ENCODE measurements at places on chromosomes 1 and 21.

DNA sequence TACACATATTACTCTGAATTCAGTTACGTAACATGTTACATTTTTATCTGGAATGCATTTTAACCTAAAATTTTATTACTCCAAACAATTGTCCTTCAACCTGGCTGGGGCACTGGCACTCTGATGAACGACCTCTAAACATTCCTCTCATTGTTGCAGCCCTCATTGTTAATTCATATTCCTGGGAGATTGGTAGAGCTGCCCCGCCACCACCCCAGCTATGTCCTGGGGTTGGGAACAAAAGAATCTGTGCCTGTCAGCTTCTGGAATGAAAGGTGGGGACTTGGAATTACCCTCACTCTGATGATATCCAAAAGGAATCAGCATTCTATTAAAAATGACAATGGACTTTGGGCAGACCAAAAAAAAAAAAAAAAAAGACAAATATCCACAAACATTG is 38.0 kb upstream of the DESI2 start:
- no peak for DNase-seq

DNA sequence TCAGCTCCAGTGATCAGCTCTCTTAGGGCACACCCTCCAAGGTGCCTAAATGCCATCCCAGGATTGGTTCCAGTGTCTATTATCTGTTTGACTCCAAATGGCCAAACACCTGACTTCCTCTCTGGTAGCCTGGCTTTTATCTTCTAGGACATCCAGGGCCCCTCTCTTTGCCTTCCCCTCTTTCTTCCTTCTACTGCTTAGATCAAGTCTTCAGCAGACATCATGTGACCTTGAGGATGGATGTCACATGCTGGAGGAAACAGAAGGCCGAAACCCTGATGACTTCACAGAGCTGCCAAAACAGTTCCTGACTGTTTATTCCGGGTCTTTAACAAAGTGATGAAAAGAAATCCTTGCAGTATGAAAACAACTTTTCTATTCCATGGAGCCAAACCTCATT is 24.4 kb upstream of the WDR26 start:
- peak; percentile 41 for DNase-seq

DNA sequence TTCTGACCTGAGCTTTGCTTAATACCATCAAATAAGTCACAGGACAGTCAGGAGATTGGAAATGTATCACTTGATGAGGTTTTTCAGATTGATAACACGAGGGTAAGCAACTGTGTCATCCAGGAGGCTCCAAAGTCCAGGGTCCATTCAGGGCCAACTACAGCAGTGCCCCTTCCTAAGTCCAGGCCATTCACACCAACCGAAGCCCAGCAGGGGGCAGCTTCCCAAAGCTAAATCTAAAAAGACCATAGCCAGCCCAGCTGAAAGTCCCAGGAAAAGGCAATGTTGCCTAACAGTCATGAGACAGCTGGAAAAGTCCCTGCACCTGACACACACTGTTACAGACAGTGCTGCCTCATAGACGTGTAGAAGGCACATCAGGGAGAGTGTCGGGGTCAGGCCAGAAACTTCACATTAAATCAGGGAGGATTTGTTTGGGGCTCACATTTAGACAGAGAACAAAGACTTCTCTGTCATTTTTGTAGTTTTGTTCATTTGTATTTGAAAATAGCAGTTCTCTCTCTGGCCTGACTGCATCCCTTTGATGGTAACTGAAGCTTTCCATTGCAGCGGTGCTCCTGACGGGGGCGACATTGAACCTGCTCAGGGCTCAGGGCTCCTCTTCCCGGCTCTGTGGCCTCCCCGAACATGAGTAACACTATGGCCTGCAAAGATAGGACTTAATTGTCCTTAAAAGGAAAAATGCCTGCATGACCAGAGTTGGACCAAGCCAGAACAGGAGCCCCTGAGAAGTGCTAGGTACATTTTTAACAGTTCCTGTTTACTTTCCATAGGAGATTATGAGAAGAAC is 200.4 kb downstream of the NRIP1 start:
- peak; percentile 85 for DNase-seq

DNA sequence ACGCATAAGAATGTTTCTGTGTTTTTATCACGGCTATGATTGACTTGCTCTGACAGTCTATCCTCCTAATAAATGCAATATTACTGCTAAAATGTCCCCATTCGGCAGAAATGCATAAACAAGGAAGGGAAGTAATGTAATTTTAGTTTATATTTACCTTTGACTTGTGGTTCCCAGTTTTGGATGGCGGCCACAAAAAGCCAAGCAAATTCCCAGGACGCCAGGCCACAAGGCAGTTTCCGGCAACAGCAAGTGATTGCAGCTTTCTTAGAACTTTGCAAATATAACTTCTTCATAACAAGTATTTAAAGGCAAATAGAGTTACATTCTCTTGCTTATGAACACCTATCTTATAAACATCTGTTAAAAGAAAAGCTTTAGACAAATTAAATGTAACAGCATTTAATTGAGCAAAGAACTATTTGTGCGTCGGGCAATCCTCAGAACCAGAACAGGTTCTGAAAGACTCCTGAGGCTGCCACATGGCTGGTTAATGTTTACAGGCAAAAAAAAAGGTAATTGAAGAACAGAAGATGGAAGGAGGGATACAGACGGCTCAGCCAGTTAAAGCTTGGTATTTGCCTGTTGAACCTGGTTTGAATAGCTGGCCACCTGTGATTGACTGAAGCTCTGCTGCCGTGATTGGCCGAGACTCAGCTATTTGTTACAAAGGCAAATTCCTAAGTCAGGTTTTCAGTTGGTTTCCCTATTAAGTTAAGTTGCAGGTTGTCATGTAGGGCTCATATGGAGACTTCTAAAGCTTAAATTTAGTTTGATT is 80.8 kb downstream of the C21orf91 start:
- DNase-seq = no peak

DNA sequence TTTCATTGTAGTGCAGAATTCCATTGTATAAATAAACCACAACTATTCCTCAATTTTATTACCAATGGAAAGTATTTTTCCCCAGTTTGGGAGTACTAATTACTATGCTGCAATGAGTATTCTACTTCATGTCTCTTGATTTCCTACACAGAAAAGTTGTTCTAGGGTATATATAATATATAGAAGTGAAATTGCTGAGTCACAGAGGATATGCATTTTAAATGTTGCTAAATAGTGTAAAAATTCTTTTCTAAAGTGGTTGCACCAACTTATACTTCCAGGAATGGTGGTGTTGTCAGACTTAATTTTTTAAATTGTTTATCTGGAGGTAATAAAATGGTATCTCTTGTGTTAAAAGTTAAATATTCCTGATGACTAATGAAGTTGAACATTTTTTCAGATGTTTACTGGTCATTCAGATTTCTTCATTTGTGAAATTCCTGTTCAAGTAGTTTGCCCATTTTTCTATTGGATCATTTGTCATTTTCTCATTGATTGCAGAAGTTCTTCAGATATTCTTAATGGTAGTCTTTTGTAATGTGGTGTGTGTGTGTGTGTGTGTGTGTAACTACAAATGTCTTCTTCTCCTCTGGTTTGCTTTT is 19.1 kb upstream of the MYOG start:
- DNase-seq = no peak

- DNase-seq = no peak
Observed at GRCh38 chr21:22728091-22728490, 1729.9 kb downstream of the NCAM2 start.

- DNase-seq = no peak
Observed at GRCh38 chr21:21196087-21196486, 197.9 kb downstream of the NCAM2 start.

DNA sequence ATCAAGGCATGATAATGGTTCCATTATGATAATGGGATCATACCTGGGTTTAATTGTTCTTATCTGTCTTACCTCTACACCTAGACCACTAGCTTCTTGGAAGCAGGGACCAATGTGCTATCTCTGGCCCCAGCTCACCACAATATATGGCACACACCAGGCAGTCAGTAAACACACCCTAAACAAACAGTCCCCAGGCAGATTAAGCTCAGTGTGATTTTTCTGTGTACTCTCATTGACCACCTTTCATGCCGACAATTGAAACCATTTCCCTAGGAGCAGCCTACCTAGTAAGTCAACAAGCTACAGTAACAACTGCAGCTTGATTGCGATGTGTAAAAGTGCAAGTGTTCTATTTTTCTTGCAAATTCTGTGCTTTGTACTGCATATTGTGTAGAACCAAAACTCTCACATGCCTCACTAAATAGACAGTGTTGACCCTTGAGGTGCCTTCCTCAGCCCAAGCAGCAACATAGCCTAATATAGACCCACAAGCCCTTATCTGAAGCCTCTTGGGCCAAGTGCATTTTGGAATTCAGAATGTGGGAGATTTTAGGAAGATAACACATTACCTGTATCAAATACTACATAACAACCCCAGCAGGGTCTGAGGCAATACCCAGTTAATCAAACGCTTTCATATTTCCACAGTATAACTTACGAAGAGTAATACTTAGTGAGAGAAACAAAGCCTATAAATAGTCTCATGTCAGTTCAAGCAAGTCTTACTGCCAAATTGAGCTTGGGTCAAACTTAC is 32.0 kb downstream of the INPP5B start:
- no peak for DNase-seq

- no peak for DNase-seq
Observed at GRCh38 chr1:177568622-177569021, 397.9 kb downstream of the BRINP2 start.

- no peak for DNase-seq
Observed at GRCh38 chr21:34642211-34643075, 26.4 kb upstream of the CLIC6 start.

DNA sequence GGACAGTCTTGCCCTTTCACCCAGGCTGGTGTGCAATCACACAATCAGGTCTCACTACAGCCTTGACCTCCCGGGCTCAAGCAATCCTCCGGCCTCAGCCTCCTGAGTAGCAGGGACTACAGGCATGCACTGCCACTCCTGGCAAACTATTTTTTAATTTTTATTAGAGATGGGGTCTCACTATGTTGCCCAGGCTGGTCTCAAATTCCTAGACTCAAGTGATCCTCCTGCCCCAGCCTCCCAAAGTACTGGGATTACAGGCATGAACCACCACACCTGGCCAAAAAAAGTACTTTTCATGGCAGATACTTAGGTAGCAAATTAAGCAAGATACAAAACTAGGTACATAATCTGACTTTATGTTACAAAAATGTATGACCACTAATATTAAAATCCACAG is 8.3 kb downstream of the EIF4G3 start:
- no peak for DNase-seq

GRCh38 chr1:91527266-91527765 is 26.7 kb downstream of the CDC7 start:
- DNase-seq = no peak

DNA sequence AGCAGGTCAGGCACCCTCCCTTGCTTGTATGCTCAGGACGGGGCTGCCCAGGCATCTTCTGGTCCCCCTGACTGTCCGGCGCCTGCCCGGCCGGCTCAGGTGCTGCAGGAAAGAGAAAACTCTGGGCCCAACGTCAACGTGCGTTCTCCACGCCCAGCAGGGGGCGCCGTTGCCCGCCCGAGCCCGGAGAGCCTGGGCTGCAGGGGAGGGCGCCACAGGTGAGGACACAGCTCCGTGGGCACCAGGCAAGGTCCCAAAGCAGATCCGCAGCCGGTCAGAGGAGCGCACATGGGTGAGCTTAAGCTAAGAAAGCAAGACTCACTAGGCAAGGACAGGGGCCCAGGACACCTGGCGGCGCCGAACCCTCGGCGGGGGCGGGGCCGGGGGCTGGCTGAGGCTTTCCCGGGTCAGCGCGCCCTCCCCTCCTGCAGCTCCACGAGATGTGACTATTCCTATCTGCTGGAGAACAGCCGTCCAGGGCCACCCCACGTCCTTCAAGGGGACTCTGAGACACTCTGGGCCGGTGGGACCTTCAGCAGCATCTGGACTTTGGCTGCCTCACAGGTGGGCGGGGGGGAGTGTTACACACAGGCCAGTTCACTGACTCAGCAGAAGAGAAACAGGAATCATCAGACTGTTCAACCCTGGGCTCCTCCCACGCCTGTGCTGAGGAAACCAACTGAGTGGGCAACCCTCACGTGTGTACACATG is 29.3 kb downstream of the KRTAP10-1 start:
- DNase-seq = peak; percentile 63

GRCh38 chr1:224543453-224543852 is 72.7 kb upstream of the CNIH3 start:
- no peak for DNase-seq

GRCh38 chr1:200128944-200129879 is 101.7 kb downstream of the NR5A2 start:
- no peak for DNase-seq

DNA sequence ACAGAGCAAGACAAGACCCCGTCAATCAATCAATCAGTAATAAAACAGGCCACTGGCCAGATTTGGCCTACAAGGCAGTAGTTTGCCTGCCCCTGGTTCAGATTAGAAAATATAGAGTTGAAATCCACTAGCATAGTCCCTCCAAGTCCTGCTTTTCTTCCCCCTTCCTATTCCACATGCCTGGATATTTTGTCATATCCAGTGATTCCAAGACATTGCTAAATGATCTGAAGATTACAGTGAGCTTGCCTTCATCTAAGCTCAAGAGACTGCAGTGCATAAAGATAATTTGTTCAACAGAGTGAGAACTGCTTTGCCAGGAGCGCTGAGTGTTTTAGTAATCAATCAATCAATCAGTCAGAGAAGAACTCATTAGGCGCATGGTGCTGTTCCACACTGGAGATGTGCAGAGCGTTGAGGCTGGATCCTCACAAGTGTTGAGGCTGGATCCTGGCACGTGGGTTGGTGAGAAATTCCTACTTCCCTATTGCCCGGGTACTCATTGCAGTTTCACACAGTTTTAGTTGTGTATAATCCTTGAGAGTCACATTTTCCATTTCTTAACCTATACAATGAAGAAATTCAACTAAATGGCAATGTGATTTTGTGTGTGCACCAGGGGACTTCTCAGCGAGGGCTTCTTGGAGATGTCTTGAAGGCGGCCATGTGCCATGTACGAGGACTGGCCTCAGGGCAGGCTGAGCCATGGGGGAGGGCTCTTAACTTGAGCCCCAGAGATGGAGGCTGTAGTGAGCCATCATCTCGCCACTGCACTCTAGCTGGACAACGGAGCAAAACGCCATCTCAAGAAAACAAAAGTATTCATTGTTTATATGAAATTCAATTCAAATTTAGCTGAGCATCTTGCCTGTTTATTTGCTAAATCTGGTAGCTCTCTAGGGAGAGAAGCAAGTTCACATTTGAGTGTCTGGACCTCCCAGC is 76.3 kb downstream of the TOMM20 start:
- no peak for DNase-seq

- DNase-seq = no peak
Observed at GRCh38 chr1:95364546-95364945, 130.5 kb downstream of the RWDD3 start.

Data from head of caudate nucleus (tissue), 42 donors.